ENCODE measurements at places on chromosomes 6 and 20. TPM values are rescaled to one million over a fixed set of nuclear protein-coding genes. Genes with fewer than 3 reads are reported as not detected.

KIAA1755 gene
- total RNA-seq, result 0.66 TPM

- no peak for DNase-seq
Observed at GRCh38 chr6:1104988-1105670, 206.8 kb upstream of the FOXQ1 start.

DNA sequence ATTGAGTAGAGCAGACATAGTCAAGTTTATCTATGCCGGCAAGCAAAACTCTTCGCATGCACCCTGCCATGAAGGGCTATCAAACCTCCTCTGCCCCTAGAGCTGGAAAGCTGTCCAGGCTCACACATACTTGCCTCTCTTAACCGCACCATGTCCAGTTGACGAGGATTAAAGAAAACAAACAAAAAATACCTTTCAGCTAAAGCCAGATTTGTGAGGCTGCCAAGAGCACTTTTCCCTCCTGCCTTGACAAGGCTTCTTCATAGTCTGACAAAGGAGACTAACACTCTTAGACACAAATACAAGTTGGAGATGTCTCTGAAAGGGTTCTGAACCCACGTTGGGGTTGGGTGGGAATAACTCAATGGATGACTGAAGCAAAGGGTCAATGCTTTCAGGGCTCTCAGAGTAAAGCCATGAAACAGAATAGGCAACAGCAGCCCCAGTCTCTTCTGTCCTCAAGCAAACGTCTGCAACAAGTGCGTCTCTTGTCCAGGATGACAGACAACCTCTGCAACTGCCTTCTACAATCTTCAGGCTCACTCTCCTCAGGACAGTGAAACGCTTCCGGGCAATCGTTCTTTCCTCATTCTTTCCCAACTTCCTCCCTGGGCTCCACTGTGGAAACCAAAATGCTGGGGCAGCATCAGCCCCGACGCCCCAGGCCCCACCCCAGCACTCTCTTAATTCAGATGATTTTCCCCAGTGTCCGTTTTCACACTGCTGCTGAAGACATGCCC, 57.8 kb downstream of the AGPAT4 start:
- no peak for DNase-seq

GRCh38 chr6:99353126-99353525, 3.7 kb upstream of the FAXC start:
- DNase-seq, result no peak

- no peak for DNase-seq
Observed at GRCh38 chr6:168554472-168554871, 113.5 kb downstream of the SMOC2 start.

Data from thymus (tissue), 14 donors.